Nasal cavity respiratory epithelium epithelial cell of viscerocranial mucosa (primary cell): ENCODE measurements at places on chromosomes 3 and 15. TPM values are rescaled to one million over a fixed set of nuclear protein-coding genes. Genes with fewer than 3 reads are reported as not detected.

LCTL gene
- not detected in 2 replicates for total RNA-seq

C3orf70 gene
- total RNA-seq, result under 0.01 TPM in 1 of 2 replicates, not detected in the other

SNTN gene
- total RNA-seq, result not detected in 2 replicates

CMC1 gene
- 3.4 and 4.9 TPM in 2 replicates for total RNA-seq

CYP19A1 gene
- not detected in 2 replicates for total RNA-seq

PRR20G gene
- not detected in 2 replicates for total RNA-seq

TGM5 gene
- total RNA-seq, result 1.0 and 1.5 TPM in 2 replicates

MESP2 gene
- 0.21 and 0.34 TPM in 2 replicates for total RNA-seq

IL12A gene
- total RNA-seq, result 0.43 and 0.68 TPM in 2 replicates

CDCP1 gene
- 141 and 146 TPM in 2 replicates for total RNA-seq

HGD gene
- total RNA-seq, result 0.28 and 0.34 TPM in 2 replicates

ST8SIA2 gene
- total RNA-seq, result not detected in 2 replicates

JMJD7 gene
- 17.8 and 18.1 TPM in 2 replicates for total RNA-seq

SPRED1 gene
- 22.6 and 30.1 TPM in 2 replicates for total RNA-seq

CPLX3 gene
- not detected in 2 replicates for total RNA-seq

SH2D7 gene
- total RNA-seq, result not detected in 2 replicates

KCNMB2 gene
- total RNA-seq, result not detected in 2 replicates

OSBPL10 gene
- 26.4 and 28.4 TPM in 2 replicates for total RNA-seq

GPR62 gene
- total RNA-seq, result under 0.01 TPM in 1 of 2 replicates, not detected in the other

ATP13A5 gene
- total RNA-seq, result 0.07 TPM in 1 of 2 replicates, not detected in the other

SI gene
- not detected in 2 replicates for total RNA-seq
